Right lobe of liver (tissue), 6 donors: ENCODE measurements at places on chromosomes 3 and 15.

- no peaks in the 10 kb centered on the region for H3K4me1 ChIP-seq
- no peak overlapping the region for H3K4me3 ChIP-seq
- no peak overlapping the region for H3K27ac ChIP-seq
- DNase-seq = no peak
Observed at GRCh38 chr15:74604983-74605794, 10.4 kb upstream of the CLK3 start.

GRCh38 chr15:40279437-40280141, 3.3 kb downstream of the ANKRD63 start:
- H3K27me3 ChIP-seq = peaks cover 27% of the 10 kb centered on the region
- peak; percentile 84 for DNase-seq
- H3K27ac ChIP-seq = no peak overlapping the region
- H3K4me1 ChIP-seq = peaks cover 17% of the 10 kb centered on the region
- H3K36me3 ChIP-seq = no peaks in the 10 kb centered on the region

DNA sequence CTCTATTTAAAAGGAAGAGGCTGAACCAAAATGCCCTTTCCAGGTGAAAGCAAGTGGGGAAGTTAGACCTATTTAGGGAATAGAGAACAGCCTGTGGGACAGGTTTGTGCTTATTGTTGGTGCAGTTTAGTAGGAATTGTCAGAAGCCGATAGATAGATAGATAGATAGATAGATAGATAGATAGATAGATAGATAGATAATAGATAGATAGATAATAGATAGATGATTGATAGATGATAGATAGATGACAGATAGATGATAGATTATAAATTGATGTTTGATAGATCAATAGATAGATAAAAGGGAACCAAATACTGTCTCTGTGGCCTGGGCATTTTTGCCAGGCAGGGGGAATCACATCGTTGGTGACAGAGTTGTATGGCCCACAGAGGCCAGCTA, 42.5 kb downstream of the SH3GL3 start:
- H3K4me3 ChIP-seq = no peak overlapping the region
- no peak for DNase-seq
- no peaks in the 10 kb centered on the region for H3K4me1 ChIP-seq
- H3K27me3 ChIP-seq = no peaks in the 10 kb centered on the region

GRCh38 chr3:26989037-26989436, 366.5 kb downstream of the LRRC3B start:
- no peaks in the 10 kb centered on the region for H3K27me3 ChIP-seq
- H3K27ac ChIP-seq = no peak overlapping the region
- no peaks in the 10 kb centered on the region for H3K36me3 ChIP-seq
- H3K4me3 ChIP-seq = no peak overlapping the region
- DNase-seq = no peak
- H3K4me1 ChIP-seq = no peaks in the 10 kb centered on the region

DNA sequence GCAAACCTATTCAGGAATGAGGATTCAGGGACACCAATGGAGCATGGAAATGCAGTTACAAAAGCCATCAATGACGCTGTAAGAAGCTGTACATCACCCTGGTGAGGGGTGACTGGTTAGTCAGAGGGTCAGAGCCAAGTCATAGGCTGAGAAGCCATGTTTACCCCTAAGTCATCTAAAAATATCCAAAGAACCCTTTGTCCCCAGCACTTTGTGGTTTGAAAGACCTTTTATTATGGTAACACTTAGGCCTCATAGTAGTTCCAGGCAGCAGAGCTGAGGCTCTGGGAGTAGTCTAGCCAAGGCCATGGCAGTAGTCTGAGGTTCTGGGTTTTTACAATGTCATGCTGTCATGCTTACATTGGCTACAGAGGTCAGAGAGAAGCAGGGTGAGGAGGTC, 131.2 kb downstream of the CTNNB1 start:
- H3K27me3 ChIP-seq = no peaks in the 10 kb centered on the region
- H3K4me3 ChIP-seq = no peak overlapping the region
- H3K27ac ChIP-seq = no peak overlapping the region
- no peak for DNase-seq
- no peaks in the 10 kb centered on the region for H3K4me1 ChIP-seq

- no peak overlapping the region for H3K27ac ChIP-seq
- no peak overlapping the region for H3K4me3 ChIP-seq
- H3K27me3 ChIP-seq = no peaks in the 10 kb centered on the region
- H3K4me1 ChIP-seq = no peaks in the 10 kb centered on the region
- H3K36me3 ChIP-seq = no peaks in the 10 kb centered on the region
Observed at GRCh38 chr3:37611771-37612170, 249.9 kb upstream of the CTDSPL start.

GRCh38 chr15:65101891-65102708, 12.9 kb downstream of the UBAP1L start:
- H3K27me3 ChIP-seq = no peaks in the 10 kb centered on the region
- H3K4me3 ChIP-seq = no peak overlapping the region
- H3K27ac ChIP-seq = no peak overlapping the region

- H3K4me3 ChIP-seq = no peak overlapping the region
- H3K27ac ChIP-seq = no peak overlapping the region
- DNase-seq = no peak
- no peaks in the 10 kb centered on the region for H3K27me3 ChIP-seq
Observed at GRCh38 chr3:70531063-70531657, 218.7 kb upstream of the MDFIC2 start.
